ENCODE measurements at places on chromosomes 6 and 20.

- DNase-seq: no peak
Measured at GRCh38 chr6:25312703-25313102, 33.5 kb downstream of the CARMIL1 start.

DNA sequence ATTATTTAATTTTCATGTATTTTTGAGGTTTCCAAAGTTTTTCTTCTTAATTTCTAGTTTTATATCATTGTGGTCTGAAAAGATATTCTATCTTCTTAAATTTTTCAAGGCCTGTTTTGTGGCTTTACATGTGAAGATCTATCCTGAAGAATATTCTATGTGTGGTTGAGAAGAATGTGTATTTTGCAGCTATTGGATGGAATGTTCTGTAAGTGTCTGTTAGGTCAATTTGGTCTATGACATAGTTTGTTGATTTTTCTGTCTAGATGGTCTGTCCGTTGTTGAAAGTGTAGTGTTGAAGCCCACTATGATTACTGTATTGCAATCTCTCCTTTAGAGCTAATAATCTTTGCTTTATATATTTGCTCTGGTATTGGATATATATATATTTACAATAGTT is 125.7 kb downstream of the CRYBG1 start:
- DNase-seq: no peak

DNA sequence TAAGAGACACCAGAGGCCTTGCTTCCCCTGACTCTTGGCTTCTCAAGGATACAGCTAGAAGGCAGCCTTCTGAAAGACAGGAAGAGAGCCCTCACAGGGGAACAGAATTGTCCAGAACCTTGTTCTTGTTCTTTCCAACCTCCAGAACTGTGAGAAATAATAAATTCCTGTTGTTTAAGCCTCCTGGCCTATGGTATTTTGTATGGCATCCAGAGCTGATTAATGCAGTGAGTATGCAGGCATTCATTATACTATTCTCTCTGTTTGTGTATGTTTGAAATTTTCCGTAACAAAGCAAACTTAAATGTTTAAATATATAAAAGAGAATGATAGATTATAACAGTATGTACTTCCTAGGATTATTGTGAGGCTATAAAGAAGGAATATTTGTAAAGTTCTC is 903.4 kb upstream of the FLRT3 start:
- no peak for DNase-seq

DNA sequence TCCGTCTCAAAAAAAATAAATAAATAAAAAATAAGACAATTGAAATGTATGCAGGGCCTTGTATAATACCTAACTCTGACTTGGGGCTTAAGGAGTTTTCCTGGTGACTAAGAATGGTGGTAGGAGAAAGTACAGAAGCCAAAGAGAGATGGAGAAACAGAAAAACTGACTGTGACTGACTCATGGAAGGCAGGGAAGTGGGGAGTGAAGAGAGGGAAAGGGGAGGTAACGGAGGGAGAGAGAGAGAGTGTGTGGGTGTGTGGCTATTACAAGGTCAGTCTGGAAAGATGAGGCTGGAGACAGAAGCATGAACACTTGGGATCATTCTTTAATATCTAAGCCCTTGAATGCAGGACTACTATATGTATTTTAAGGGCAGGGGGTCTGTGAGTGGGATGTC is 38.5 kb downstream of the SNRNP48 start:
- DNase-seq: no peak

DNA sequence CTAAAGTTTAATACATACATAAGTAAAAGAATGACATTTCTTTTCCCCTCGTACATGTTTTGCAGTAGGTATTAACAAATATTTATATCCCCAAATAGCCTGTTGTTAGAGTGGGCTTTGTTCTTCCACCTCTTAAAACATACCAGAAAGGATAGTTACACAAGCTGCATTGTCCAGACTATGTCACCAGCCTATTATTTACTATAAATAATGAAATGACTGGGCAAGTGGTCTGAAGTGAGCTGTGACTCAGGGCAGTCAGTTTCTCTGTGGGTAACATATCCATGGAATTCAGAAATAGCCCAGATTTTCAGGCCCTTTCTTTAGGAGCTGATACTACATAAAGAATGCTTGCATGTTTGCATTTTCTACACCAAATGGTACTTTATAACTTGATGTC is 60.1 kb downstream of the FUT9 start:
- no peak for DNase-seq

DNA sequence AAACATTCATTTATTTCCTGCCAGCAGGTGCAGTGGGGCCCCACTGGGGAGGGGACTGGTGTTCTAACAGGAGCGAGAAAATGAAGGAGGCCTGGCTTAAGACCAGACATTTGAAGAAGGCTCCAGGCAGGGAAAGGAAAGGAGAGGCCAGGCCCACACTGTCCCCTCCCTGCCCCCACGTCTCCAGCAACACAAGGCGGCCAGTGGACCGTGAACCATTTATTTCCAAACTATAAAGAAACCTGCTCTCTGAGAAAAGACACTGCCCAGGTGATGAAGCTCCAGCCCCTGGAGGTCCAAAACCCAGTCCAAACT is 41.4 kb upstream of the CDH22 start:
- DNase-seq: no peak

DNA sequence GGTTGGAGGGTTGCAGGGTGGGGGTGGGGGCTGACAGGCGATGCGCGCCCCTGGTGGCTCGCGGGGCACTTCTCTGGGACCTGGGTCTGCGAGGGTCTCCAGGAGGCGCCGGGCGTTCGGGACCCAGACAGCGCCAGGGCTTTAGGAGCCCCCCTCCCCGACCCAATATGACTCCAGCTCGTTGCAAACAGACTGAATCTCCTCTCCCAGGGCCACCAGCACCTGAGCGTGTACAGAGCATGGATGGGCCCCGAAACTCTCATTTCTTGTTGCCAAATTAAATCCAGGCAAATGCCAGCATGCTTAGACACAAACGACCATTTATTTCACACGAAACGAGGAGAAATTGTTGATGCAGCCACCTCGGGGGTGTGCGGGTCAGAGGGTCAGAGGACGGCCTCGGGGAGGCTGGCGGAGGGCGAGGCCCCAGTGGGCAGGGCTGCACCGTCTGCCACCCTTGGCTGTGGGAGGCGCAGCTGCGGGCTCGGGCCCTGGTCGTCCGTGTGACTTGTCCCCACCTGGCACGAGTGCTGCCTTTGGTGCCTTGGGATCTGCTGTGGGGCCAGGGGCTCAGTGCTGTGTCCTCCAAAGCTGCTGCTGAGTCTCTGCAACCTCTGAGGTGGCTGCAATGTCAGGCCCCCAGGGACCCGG is 20.9 kb upstream of the GATA5 start:
- no peak for DNase-seq

- DNase-seq: no peak
Measured at GRCh38 chr20:45020236-45020886, 54.0 kb downstream of the STK4 start.

- DNase-seq: no peak
Measured at GRCh38 chr6:36386495-36387439, 702 bp downstream of the ETV7 start.

GRCh38 chr6:163721435-163721834 is 306.9 kb downstream of the QKI start:
- no peak for DNase-seq

GRCh38 chr6:154604119-154604518 is 93.6 kb upstream of the CNKSR3 start:
- DNase-seq: no peak

GRCh38 chr20:43974695-43975094 is 60.0 kb downstream of the TOX2 start:
- DNase-seq: no peak

GRCh38 chr6:125810445-125810844 is 19.7 kb downstream of the NCOA7 start:
- DNase-seq: no peak

- no peak for DNase-seq
Measured at GRCh38 chr20:53901497-53902096, 168.8 kb downstream of the BCAS1 start.

DNA sequence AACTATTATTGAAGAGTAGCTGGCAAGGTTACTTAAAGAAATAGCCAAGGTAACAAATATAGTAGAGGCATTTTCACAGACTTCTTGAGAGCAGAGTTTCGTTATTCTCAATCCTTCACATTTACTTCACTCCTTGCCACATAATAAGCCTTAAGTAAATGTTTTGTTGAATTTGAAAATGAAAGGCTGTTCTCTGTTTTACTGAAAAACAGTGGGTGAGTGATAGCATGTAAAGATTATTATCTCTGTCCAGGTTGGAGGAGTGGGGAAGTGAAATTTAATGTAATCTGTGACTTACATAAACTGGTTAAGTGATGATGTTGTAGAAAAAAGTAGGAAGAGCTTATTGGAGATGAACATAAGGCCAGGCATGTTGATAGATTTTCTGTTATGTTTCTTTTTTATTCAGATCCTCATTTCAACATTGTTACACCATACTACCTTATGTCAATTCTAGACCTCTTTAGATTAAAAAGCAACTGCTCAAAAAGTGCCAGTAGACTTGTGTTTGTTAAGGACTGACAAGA is 55.0 kb downstream of the QKI start:
- no peak for DNase-seq

DNA sequence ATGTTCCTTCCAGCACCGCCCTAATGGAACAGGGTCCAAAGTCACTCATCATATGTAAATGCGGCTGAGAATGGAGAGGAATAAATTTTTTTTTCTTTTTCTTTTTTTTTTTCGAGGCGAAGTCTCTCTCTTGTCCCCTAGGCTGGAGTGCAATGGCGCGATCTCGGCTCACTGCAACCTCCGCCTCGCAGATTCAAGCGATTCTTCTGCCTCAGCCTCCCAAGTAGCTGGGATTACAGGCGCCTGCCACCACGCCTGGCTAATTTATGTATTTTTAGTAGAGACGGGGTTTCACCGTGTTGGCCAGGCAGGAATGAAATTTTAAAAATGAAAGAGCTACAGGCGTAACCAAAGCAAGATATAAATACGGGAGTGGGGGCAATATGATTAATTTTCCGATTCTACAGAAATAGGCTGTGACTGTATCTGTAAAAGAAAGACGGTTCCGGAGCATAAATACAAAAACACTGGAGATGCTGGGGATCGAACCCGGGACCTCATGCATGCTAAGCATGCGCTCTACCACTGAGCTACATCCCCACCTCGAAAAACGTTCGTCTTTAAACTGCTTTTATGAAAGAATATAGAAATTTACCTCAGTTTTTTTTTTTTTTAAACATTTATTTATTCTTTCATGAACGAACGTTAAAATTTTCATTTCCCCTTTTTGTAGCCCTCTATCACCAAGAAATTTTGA is 132.2 kb downstream of the GPX5 start:
- peak; percentile 41 for DNase-seq

DNA sequence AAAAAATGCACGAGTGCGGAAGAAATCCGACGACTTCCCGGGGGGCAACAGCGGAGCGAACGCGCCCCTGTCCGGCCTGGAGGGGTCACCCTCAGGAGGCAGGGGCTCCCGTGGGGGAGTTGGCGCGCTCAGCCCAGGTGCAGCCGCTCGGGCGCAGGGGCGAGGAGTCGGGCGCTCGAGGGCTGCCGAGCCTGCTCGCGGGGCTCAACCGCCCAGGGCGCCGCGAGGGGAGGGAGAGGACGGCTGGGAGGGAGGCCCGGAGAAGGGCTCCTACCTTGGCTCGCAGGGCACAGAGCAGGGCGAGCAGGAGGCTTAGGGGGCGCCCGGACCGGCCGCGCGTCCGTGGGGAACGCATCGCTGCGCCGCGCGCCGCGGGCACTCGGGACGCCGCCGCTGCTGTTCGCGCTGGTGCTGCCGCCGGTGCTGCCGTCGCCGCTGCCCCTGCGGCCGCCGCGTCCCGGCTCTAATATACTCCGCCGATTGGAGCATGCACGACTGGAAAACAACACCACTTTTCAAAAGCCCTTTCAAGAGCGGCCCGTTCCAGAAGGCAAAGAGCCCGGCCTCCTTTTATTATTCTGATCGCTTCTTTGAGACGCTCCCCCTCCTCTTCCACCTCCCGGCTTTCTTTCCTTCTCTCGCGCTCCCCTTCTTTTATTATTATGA is 490 bp downstream of the JAG1 start:
- DNase-seq: no peak

GRCh38 chr6:68728159-68728979 is 93.3 kb downstream of the ADGRB3 start:
- DNase-seq: no peak

- no peak for DNase-seq
Measured at GRCh38 chr6:26321005-26321404, 44.0 kb upstream of the BTN3A2 start.

GRCh38 chr6:33116841-33117711 is 41.3 kb downstream of the HLA-DPB1 start:
- no peak for DNase-seq

DNA sequence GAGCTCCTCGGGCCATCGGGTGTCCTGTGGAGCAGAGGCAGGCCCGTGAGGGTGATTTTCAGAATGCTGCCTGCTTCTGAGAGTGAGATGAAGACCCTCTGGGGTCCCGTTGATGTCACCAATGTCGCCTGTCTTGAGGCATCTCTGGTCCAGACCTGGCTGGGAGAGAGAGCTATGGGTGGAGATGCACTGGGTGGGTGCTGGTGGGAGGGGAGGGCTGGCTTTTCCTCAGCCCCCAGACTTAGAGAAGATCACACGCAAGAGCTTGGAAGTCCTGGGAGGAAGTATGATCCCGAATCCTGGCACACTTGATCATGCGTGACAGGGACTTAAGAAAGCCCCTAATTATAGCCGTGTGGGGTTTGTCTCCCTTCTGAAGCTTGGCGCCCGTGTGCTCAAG is 103.2 kb upstream of the CD93 start:
- DNase-seq: no peak

- no peak for DNase-seq
Measured at GRCh38 chr6:125294925-125295324, 6.8 kb downstream of the HDDC2 start.

DNA sequence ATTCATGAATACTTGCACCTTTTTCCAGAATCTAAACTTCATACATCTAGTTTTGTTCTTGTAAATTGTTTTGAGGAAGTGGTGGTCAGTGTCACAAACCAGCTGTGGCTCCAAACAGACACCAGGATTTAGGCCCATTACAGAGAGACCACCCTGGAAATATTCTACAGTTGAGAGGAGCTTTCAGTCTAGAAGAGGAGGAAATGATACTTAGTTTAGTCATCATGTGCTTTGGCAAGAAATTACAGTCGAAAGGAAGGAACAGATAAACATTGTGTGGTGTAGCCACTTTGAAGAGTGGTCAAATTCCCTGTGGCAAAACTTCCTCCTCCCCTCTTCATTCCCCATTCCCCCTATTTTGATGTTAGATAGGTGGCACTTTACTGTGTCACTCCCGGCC is 15.7 kb downstream of the DCBLD1 start:
- no peak for DNase-seq

GRCh38 chr6:89433252-89434149 is 549 bp downstream of the ANKRD6 start:
- DNase-seq: no peak

GRCh38 chr6:129936329-129937165 is 75.4 kb upstream of the TMEM244 start:
- peak; percentile 11 for DNase-seq

- DNase-seq: no peak
Measured at GRCh38 chr6:87378947-87379346, 28.8 kb upstream of the CFAP206 start.
